ENCODE measurements at places on chromosomes 5 and 9.

DNA sequence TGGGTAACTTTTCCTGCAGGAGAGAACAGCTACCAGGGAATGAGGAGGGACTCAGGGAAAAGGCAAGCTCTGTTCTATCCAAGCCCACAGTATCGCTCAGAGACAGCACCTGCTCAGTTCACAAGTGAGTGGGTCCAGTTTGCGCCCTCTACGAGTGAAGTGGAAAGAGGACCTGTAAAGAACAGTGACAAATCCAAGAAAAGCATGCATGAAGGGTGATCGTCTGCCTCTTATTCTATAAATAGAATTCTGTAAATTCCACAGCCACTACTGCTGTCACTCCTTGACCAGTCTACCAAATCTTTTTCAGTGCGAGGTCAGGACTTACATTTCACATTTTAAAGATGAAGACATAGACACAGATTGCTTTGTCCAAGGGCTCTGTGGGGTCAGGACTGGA is 117.5 kb downstream of the ENTREP1 start:
- DNase-seq, result no peak

GRCh38 chr5:77102549-77102948 is 15.5 kb upstream of the ZBED3 start:
- no peak for DNase-seq

GRCh38 chr5:91307048-91307447 is 76.1 kb downstream of the ARRDC3 start:
- no peak for DNase-seq

GRCh38 chr9:93651521-93651950 is 75.2 kb downstream of the PHF2 start:
- DNase-seq, result no peak

Measured in fibroblast of skin of left biceps (primary cell).